Stimulated activated CD8-positive, alpha-beta memory T cell treated with anti-CD3 and anti-CD28 coated beads, Interleukin-2, amount 100 ng/mL, for 1 hour (primary cell): ENCODE measurements at places on chromosomes 6 and 20.

- DNase-seq: no peak
Measured at GRCh38 chr6:1364791-1365190, 24.6 kb upstream of the FOXF2 start.

- DNase-seq: no peak
Measured at GRCh38 chr6:115666997-115667396, 393.7 kb downstream of the FRK start.

GRCh38 chr6:138401960-138402837 lies 1.8 kb upstream of the HEBP2 start:
- no peak for DNase-seq

DNA sequence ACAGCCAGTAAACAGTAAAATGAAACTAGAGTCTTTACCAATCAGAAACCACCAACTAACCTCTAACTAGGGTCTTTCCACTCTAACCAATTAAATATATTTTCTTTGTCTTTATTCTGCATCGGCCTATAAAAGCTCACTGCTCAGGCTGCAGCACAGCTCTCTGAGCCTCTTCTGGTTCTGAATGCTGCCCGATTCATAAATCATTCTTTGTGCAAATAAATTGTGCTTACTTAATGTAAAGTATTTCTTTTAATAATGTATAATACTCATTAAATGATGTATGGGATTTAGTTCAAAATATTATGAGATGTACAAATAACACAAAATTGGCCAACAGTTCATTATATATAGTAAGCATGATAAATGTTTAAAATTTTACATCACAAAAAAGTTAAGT lies 7.9 kb downstream of the IBTK start:
- DNase-seq: no peak

- no peak for DNase-seq
Measured at GRCh38 chr6:37135835-37136694, 33.9 kb upstream of the PIM1 start.

- no peak for DNase-seq
Measured at GRCh38 chr6:105220186-105220585, 40.4 kb upstream of the POPDC3 start.

DNA sequence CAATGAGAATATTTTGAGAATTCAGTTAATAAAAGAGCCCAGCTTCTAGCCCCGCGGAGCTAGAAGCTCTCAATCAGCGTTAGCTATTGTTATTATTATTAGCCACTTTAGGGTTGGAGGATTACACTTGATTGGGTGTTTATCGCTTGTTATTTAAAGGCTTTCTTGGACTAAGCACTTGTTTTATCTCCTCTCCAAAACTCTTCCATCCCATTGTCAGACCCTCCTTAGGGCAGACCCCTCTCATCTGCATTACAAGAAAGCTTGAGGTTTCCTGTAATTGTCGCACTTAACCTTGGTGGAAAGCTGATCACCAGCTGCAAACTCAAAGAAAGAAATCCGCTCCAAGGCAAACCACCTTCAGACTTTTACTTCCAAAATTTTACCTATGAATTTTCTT lies 4.8 kb downstream of the DPPA5 start:
- DNase-seq: no peak
